ENCODE measurements at places on chromosomes 6 and 20.

DNA sequence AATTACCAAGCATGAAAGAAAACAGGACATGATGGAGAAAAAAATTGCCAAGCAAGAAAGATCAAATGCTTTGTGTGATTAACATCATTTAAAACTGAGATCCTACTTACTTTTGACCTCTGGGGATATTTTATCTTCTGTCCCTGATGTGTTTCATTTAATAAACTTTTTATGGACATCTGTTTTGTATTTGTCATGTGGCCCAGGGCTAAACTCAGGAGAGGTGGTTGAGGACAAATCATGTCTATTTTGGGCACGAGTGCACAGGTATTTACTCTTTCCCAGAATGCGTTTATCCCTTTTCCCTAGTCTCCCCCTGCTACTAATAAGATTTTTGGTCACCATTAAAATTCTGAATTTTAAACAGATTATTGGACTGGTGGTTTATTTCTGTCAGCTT is 128.2 kb downstream of the NCOA3 start:
- no peak for DNase-seq

- DNase-seq = peak; percentile 50
Measured at GRCh38 chr6:4889701-4890100, 113.5 kb downstream of the CDYL start.

DNA sequence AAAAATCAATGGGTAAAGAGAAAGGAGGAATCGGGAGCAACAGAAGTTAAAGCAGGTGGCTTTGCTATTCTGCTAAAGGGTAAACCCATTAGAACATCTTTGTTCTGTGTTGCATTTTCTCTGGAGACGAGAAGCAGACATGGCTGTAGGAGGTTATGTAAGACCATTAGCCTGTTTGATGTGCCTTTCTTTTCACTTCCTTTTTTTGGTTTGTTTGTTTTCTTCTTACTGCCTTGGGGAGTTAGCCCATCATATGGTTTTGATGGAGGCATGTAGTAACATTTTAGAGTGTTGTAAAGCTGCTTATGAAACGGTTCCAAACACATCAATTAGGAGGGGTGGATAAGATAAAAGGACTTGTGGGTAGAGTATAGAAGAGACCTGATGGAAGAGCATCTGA is 131.0 kb downstream of the DOK5 start:
- DNase-seq = no peak

DNA sequence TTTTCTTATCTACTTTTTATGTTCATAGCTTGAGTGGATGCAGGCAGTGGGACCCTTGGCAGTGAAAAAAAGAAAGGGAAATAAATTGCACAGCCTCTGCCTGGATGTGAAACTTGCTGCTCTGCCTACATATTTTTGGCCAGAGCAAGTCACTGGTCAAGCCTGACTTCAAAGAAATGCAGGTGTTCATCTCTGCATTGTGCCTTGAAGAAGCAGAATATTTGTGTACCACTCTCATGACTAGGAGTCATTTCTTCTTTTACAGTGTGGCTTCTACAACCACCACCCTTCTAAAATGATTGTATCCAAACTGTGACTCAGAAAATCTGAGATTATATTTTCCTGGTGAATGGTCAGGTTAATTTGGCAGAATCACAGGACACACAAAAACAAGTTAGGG is 2.5 kb upstream of the KATNA1 start:
- no peak for DNase-seq

DNA sequence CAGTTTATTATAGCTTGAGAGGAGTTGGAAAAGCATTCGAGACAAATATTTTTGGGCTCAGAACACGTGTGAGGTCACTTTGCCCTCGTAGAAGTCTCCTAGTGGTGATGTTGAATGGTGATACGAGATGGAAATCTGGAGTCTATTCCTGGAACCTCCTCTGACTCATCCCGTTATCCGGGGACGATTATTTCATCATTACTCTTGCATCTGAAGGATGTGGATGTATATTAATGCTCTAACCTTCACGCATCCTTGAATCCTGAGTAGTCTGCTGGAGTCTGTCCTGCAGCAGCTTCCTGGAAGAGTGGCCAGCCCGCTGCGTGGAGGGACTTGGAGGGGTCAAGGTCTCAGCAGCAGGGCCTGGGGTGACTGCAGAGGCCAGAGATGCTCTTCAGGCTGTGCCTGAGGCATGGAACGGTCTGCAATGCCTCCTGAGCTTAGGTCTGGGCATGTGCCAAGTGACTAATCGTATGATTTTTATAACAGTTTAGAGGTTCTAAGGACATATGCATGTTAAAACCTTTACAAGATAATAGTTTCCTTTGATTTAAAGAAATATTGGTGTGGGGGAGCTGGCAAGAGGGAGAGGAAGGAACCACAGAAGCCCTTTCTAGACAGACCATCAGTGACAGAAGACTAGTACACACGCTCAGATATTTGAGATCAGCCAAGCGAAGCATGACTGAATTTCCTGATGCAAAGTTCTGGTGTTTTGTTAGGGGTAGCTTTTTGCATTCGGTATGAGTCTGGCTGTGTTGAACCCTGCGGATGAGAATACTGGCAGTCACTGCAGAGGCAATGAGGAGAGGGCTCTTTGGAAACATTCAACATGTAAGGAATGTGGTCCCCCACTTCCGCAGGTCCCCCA is 400.2 kb downstream of the QKI start:
- DNase-seq = peak; percentile 65

DNA sequence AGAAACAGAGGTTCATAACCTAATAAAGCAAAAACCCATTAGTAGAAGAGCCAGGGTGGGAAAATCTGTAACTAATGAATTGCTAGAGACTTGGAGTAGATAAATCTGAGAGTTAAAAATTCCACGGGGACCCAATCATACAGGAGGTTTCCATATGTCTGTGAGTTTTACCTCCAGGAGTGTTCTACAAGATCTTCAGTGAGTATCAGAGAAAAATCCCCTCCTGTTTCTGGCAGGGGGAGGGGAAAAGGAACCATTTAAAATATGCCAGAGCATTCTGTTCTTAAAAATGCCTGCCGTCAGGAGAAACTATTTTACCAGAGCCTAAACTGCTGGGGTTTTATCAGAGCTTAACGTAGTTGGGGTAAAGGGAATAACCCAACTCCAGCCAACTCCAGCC is 54.0 kb upstream of the PLN start:
- no peak for DNase-seq

DNA sequence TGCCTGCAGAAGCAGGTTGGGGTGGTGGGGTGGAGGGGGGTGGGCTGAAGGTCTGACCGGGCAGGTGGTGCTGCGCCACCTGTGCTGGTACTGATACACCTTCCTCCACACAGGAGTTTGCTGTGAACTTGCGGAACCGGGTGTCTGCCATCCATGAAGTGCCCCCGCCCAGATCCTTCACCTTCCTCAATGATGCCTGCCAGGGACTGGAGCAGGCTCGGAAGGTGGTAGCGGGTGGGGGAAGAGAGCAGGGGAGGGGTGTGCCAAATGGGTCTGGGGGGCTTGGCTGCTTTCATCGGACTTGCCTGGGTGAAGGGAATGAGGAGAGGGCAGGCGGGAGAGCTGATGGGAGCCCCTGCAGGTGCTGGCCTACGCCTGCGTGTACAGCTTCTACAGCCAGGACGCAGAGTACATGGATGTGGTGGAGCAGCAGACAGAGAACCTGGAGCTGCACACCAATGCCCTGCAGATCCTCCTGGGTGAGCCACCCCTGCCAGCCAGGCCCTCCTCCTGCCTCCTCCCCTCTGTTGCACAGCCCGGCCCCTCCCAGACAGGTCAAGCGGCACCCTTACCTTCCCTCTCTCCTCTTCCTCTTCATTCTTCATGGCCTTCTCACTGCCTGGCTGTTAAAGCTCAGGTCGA is 6.7 kb downstream of the DNPH1 start:
- no peak for DNase-seq

DNA sequence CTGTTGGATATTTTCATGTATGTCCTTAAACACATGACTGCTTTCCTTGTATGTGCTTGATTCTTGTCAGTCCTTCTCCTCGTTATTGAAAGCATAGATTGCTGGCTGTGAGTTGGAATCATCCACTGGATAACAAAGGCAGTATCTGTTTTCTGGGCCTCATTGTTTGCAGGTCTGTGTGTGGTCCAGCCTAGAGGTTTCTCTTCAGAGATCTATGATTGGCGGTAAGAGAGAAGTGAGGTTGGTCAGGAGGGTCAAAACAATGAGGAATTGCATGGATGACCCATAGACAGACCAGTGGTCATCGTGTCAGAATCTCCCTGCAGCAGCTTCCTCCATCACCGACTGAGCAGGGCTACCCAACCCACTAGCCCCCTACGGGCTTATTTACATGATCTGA is 915.0 kb downstream of the KIF16B start:
- no peak for DNase-seq

DNA sequence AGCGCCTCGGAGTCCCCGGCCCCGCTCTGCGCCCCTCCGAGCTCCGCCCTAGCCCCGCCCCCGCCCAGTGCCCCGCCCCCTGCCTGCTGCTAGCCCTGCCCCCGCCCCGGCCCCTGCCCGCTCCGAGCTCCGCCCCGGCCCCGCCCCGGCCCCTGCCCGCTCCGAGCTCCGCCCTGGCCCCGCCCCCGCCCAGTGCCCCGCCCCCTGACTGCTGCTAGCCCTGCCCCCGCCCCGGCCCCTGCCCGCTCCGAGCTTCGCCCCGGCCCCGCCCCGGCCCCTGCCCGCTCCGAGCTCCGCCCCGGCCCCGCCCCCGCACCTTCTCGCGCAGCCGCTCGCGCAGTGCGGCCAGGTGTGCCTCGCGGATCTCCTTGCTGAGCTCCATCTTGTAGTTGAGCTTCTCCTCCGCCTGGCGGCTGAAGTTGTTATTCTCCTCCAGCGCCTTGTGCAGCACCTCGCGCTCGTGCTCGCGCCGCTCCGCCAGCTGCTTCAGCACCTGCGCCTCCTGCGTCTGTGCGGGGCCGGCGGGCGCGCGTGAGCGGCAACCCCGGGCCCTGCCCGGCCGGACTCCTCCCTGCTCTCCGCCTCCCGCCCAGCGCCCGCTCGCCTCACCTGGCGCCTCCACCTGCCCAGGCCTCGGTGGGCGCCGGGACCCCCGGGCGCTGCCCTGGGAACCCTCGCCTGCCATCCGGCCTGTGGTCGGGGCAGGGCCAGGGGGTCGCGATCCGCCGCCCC is 11.3 kb downstream of the STMN3 start:
- DNase-seq = peak; percentile 83

DNA sequence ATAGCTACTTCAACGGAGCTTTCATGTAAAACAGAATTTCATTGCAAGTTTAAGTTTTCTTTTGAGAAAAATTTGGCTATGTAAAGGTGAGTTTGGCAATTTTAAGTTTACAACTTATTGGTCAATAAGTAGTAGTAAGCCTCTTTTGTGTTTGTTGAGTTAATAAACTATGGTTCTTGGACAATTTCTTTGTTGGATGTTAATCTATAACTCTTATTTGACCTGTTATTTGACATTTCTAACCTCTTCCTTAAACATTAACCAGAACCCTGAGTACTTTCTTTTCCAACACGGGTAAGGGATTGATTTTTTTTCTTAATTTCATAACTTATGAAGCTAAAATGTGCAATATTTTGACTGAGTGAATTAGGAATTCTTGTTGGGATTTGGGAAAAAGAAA is 354.4 kb downstream of the PRKN start:
- DNase-seq = no peak

GRCh38 chr6:134956032-134956431 is 6.1 kb upstream of the ALDH8A1 start:
- no peak for DNase-seq

- no peak for DNase-seq
Measured at GRCh38 chr6:142892254-142893021, 52.5 kb downstream of the HIVEP2 start.

DNA sequence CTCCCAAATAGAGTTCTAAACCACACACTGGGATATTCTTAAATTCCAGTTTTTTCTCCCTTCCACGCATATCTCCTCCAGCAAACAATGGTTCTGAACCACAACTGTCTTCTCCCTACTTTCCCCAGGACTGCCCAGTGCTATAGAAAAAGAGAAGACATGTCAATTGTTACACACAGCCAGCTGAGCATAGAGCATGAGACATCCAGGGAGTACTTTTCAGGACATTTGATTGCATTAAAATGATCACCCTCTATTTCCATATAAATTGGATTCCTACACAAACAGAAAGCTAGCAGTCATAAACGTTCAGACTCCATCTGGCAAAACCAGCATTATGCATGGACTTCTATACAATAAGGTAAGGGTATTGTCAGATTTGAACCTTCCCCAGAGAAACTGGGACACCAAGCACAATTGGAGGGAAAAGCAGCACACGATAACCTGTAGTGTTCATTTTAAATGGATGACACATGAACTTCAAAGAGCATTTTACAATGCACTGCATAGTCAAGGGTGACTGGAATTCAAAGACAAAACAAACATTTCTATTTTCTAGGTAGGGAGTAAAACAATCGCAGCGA is 93.1 kb upstream of the HEY2 start:
- DNase-seq = no peak

GRCh38 chr6:3687847-3688246 is 63.7 kb downstream of the PXDC1 start:
- no peak for DNase-seq

GRCh38 chr20:4848041-4848440 is 126.3 kb downstream of the PRND start:
- no peak for DNase-seq

DNA sequence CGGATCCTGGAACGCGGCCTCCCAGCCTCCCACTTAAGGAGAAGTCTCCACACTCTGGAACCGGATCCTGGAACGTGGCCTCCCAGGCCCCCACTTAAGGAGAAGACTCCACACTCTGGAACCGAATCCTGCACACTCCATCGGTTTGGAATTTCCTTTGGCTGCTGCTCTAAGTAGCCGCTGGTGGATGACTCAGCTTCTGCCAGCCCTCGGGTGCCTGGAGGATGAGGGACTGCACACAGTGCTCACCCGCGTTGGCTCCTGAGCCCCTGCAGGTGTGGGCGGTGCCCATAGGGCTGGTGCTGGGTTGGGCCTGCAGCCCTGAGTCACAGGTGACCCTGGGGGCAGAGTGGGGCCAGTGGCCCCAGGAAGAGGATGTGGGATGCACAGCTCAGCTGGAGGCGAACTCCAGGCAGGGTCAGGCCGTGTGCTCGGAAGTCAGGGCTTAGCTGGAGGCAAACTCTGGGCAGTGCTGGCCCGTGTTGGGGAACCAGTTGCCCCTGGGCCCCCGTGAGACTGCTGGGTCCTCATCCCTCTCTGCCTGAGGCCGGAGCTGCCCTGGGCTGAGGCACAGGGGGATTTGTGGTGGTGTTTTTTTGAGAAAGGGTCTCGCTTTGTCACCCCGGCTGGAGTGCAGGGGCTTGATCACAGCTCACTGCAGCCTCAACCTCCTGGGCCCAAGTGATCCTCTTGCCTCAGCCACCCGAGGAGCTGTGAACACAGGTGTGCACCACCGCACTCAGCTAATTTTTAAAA is 13.9 kb upstream of the TNFRSF6B start:
- peak; percentile 78 for DNase-seq

DNA sequence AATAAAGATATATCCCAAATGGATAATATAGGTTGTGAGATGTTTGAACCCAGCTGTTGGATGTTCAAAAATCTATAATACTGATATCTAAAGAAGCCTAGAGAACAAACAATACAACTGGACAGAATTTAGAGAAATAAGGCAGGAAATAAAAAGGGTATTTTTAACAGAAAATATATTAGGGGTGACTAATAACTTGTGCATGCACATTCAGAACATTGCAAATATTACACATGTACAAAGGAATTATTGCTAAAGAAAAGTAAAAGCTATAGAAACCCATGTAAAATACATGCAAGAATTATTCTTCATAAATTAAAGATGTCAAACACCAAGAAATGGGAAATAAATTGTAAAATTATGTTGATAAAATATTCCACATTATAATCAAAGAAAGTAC is 32.7 kb upstream of the HCRTR2 start:
- no peak for DNase-seq

GRCh38 chr6:143200167-143200770 is 139.6 kb downstream of the AIG1 start:
- no peak for DNase-seq

All from A673 (cell line).